ENCODE measurements at places on chromosomes 11 and 22.
A peak's percentile ranks its signal among the peaks of the same experiment; 100 is the strongest.

GRCh38 chr11:124758355-124759265, 3.5 kb downstream of the ESAM start:
- DNase-seq, result peak; percentile 27

GRCh38 chr11:16924826-16925560, 89.2 kb downstream of the PLEKHA7 start:
- DNase-seq, result no peak

GRCh38 chr22:44906248-44906936, 103.4 kb downstream of the PHF21B start:
- DNase-seq, result no peak

DNA sequence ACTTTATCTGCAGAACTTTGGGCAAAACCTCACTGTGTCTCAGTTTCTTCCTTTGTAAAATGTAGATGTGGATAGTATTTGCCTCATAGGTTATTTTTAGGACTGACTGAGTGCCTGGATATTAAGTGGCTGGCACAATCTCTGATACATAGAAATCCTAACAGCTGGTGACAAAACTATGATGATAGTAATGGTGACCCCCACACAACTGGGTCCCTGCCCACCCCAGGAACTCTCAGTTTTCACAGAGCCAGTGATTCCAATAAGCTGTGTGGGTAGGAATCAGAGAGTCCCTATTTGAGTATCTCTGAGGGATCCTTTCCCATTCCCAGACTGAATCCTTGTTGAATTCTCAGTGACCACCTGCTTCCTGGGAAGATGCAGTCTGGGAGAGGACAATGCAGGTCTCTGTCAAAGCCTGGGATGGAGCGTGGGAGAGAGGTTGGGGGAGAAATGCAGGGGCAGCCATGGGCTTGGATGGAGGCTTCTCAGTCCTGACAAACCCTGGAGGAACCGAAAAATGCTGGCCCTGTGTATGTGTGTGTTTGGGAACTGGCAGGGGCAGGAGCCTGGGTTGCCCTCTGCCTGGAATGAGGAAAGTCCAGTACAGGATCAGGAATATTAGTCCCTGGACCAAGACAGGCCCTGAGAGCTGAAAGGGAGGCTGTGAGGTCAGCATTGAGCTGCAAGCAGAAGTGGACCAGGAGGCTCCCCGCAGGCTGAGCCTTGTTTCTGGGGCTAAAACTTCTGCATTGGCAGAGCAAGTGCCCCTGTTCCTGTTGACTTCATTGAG, 6.1 kb upstream of the P2RY6 start:
- DNase-seq, result no peak

DNA sequence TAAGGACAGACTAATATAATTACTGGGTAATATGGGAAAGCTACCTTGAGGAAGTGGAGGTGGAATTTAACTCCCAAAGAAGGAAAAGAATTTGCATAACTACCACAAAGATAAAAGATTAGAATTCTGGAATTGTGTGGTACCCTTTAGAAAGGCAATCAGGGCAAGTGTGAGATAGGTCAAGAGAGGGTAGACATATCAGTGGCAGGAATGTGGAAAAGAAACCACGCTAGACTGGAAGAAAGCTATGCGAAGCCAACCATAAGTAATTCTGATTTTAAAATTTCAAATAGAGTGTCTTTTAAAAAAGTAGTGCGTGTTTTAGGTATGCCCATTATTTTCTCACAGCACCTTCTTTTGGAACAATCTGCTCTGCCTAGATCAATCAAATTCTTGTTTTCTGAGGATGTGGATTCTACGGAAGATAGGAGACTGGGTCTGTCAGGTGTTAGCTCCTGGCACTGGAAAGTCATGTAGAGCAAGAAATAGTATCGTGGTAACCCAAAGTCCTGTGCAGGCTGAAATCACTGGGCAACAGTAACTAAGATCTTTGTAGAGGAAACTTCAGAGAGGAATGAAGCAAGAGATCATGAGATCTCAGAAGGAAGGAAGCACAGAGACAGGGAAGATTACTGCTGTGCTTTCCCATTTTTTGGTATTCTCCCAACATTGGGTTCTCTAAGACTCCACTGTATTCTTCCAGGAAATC, 111.3 kb upstream of the MTMR2 start:
- DNase-seq, result no peak

GRCh38 chr11:61529537-61530225, 21.1 kb downstream of the LRRC10B start:
- DNase-seq, result no peak

DNA sequence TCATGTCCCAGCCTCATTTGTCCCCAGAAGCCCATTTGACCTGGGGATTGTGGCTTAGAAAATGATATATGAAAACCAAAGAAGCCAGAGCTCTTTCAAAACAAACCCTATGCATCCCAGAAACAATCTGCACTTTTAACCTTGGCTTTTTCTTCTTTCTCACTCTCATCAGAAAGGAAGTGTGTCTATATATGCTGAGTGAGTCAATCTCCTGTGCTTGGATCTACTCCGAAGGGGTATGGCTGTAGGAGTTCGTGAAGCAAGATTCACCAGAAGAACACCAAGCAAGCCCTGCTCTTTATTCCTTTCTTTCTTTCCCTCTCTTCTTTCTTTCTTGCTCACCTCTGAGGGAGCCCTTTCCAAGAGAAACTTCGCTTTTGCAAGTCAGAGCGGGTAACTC, 636 bp downstream of the PAMR1 start:
- no peak for DNase-seq

DNA sequence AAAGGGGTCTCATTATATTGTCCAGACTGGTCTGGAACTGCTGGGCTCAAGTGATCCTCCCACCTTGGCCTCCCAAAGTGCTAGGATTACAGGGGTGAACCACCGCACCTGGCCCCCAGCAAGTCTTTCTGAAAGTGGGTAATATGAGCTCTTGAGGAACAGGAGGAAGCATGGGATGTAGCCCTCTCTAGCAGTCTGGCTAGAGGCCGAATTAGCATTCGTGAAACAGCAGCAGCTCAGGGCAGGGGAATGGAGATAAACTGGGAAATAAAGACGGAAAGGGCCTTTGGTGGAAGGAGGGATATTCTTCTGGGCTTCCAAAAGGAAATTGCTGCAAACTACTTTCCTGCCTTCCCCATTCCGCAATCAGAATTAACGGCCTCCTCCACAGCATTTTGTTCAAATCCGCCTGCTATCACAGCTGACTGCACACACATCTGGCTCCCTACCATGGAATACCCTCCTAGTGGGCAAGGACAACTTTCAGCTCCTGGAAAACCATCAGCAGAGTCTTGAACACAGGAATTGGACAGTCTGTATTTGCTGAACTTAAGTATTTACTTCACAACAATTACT, 44.3 kb downstream of the MICAL3 start:
- no peak for DNase-seq

All from cortex of kidney (tissue), 1 donor.